ENCODE measurements at places on chromosomes 3 and 15. TPM values are rescaled to one million over a fixed set of nuclear protein-coding genes. Genes with fewer than 3 reads are reported as not detected.

The PTX3 gene
- 16.7 TPM for total RNA-seq

The MAGEL2 gene
- total RNA-seq, result 2.4 TPM

The MYO5C gene
- 1.6 TPM for total RNA-seq

The PLCH1 gene
- total RNA-seq, result 19.2 TPM

The CHSY1 gene
- total RNA-seq, result 22.8 TPM

The ZNF80 gene
- total RNA-seq, result not detected

The PRR23A gene
- total RNA-seq, result not detected

GRCh38 chr3:66302288-66302687 lies 81.5 kb downstream of the SLC25A26 start:
- DNase-seq, result no peak

GRCh38 chr15:74389241-74390048 lies 22.0 kb upstream of the CYP11A1 start:
- no peak for DNase-seq

DNA sequence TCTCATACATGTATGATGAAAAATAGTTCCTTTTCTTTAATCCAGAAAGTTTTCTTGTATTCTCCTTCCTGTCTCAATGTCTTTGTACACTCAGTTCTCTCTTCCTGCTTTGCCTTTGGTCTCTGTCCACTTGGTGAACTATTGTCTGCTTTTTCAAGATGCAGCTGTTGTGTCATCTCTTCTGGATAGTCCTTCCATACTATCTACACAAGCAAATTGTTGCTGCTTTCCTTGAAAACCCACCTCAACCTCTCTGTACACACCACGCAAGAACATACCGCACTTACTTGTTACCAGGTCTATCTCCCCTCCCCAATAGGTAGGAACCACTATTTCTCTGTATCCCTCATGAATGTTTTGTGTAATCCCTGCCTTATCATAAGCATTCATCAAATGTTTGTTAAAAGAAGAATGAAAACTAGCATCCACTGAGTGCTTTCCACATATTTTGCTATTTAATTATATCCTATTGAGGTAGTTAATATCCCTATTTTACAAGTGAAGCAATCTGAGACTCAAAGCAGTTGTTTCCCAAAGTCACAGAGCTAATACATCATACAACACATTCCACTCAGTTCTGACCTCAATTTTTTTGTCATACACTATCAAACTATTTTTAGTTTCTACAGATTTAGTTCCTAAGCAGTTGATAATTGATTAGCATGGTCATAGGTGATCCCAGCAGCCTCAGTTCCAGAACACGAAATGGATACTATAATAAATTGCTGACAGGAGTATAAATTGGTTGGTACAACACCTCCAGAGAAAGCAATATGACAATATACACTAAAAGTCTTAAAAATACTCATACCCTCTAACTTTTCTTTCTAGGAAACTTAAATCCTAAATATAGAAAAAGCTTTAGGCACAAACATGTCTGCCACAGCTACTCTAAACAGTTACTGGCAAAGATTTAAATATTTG lies 19.6 kb downstream of the HACL1 start:
- DNase-seq, result no peak

GRCh38 chr15:33586786-33587697 lies 276.3 kb downstream of the RYR3 start:
- no peak for DNase-seq
